ENCODE measurements at places on chromosomes 16 and 17. TPM values are rescaled to one million over a fixed set of nuclear protein-coding genes. Genes with fewer than 3 reads are reported as not detected.

TAC4 gene
- not detected for total RNA-seq

ORC6 gene
- 9.0 TPM for total RNA-seq

SMARCD2 gene
- 11.5 TPM for total RNA-seq

KIF1C gene
- 13.8 TPM for total RNA-seq

SCNN1G gene
- 0.23 TPM for total RNA-seq

SPATA22 gene
- total RNA-seq: 2.8 TPM

NACA2 gene
- total RNA-seq: not detected

TBX2 gene
- total RNA-seq: 1.4 TPM

BCKDK gene
- 17.8 TPM for total RNA-seq

SNX20 gene
- total RNA-seq: 0.46 TPM

ZNF750 gene
- not detected for total RNA-seq

EIF1 gene
- total RNA-seq: 114 TPM

EIF3CL gene
- 115 TPM for total RNA-seq

RHBDL1 gene
- total RNA-seq: 7.4 TPM

CMTM2 gene
- not detected for total RNA-seq

KRTAP9-4 gene
- not detected for total RNA-seq

HCRT gene
- 1.6 TPM for total RNA-seq

HS3ST3B1 gene
- total RNA-seq: 1.8 TPM

AATF gene
- total RNA-seq: 19.6 TPM

ASGR2 gene
- not detected for total RNA-seq

PAQR4 gene
- total RNA-seq: 28.4 TPM

GRAPL gene
- 0.92 TPM for total RNA-seq

KRTAP2-2 gene
- not detected for total RNA-seq

HEXIM2 gene
- 10.4 TPM for total RNA-seq

ZFPM1 gene
- total RNA-seq: 1.4 TPM

KRT28 gene
- total RNA-seq: not detected

SPNS2 gene
- 16.6 TPM for total RNA-seq

CDRT4 gene
- 17.1 TPM for total RNA-seq

IL32 gene
- total RNA-seq: 1.6 TPM

IGFBP4 gene
- 13.8 TPM for total RNA-seq

TP53 gene
- total RNA-seq: 10.6 TPM

GFAP gene
- 1,198 TPM for total RNA-seq

EVPLL gene
- total RNA-seq: 0.69 TPM

SPATA32 gene
- total RNA-seq: not detected

PPP1R1B gene
- total RNA-seq: 23.5 TPM

WNT9B gene
- 1.2 TPM for total RNA-seq

SLC6A2 gene
- not detected for total RNA-seq

KAT8 gene
- total RNA-seq: 37.4 TPM

TNFRSF17 gene
- total RNA-seq: 3.9 TPM

CDK3 gene
- 2.8 TPM for total RNA-seq

COQ9 gene
- 36.4 TPM for total RNA-seq

CDK5R1 gene
- 176 TPM for total RNA-seq

IL17C gene
- total RNA-seq: not detected

SP6 gene
- total RNA-seq: 0.23 TPM

AOC2 gene
- total RNA-seq: 1.2 TPM

TAX1BP3 gene
- 19.8 TPM for total RNA-seq

SLC13A2 gene
- not detected for total RNA-seq

GRN gene
- total RNA-seq: 95.3 TPM

YBX2 gene
- 1.4 TPM for total RNA-seq

CBFB gene
- 38.1 TPM for total RNA-seq

ACSM2A gene
- not detected for total RNA-seq

ZNF688 gene
- 7.6 TPM for total RNA-seq

DCAKD gene
- total RNA-seq: 49.8 TPM

TIMM22 gene
- total RNA-seq: 14.8 TPM

TMC8 gene
- total RNA-seq: 0.92 TPM

All from diencephalon (tissue), 1 donor.